Kidney (tissue), 22 donors: ENCODE measurements at places on chromosomes 13 and 19. TPM values are rescaled to one million over a fixed set of nuclear protein-coding genes. Genes with fewer than 3 reads are reported as not detected.

- peak; percentile 70 for DNase-seq
Measured at GRCh38 chr13:99980201-99980823, 1.3 kb upstream of the ZIC2 start.

- DNase-seq, result no peak
Measured at GRCh38 chr13:29619995-29620394, 24.5 kb upstream of the SLC7A1 start.

GRCh38 chr19:2813235-2814160 is 6.2 kb upstream of the ZNF554 start:
- peak; percentile 65 for DNase-seq

DNA sequence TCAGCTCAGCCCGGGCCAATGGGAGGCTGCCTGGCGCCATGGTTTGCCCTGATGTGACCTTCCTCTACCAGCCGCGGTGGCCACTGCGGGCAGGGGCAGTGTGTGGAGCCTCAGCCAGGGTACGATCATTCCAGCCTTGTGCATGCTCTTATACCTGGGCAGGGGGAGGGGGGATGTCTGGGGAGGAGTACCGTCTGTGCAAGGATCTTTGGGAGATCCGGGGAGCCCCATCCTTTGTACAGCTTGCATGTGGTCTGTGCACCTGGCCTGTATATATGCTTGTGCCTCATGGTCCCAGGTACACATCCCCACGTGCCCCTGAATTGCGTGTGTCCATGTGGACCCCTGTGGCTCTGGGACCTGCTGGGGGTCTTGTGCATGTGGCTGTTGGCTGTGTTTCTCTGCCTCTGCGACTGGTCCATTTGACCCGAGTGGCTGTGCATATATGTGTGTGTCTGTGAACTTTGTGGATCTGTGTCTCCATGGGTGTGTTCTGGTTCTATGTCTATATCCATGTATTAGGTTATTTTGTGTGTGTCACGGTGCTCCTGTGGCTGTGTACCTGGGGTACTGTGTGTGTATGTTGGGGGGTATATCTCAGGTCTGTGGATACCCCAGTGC is 12.8 kb upstream of the NANOS3 start:
- no peak for DNase-seq

DNA sequence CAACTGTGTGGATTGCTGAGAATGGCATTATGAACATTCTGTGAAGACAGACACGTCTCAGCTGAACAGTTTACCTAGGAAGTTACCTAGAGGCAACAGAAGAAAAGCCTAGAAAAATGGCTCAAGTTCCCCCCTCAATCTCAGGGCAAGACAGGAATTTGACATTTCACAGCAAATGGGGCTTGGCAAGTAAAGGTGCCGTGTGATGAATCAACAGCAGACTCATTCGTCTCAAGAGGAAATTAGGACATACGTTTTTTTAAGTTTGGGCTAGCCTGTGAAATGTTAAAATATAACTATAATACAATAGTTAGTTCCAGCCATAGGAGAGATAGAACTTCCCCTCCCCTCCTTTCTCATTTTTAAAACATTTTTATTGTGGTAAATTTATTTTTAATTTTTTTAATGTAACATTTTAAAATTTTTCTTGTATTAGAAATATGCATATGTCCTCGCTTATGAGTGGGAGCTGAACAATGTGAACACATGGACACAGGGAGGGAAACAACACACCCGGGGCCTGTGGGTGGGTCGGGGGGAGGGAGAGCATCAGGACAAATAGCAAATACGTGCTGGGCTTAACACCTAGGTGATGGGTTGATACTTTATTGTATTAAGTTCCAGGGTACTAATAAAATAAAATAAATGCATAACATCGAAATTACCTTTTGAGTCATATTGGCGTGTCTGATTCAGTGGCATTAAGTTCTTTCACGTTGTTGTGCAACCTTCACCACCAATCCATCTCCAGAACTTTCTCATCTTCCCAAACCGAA is 116.0 kb downstream of the COL4A2 start:
- DNase-seq, result no peak

DNA sequence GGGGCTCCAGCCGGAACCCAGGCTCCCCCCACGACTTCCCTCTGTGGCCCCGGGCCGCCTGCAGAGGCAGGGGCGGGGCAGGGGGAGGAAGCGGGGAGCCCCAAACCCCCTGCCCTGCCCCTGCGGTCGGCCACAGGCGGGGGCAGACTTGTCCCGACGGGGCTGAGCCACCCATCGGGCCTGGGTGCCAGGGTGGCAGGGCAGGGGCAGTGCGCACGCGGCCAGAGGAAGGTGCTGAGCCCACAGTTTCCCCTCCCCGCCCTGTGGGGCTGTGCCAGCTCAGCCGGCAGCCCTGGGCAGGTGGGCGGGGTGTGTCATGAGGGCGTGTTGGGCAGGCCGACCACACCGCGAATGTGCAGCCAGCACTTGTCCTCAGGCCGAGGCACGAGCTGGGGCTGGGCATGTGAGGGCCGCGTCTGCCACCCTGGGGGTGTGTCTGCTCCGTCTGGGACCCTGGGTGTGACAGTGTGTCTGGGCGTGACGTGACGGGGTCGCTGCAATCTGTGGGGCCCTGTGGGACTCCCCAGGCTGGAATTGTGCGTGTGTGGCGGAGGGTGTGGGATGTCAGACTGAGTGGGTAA is 17.7 kb downstream of the CCDC97 start:
- DNase-seq, result peak; percentile 95

The MYCBP2 gene
- 14.5 TPM for polyA plus RNA-seq

The ZNF136 gene
- 4.6 TPM for polyA plus RNA-seq

The PDX1 gene
- polyA plus RNA-seq, result not detected

The ZNF540 gene
- polyA plus RNA-seq, result 5.4 TPM

The TMEM150B gene
- 5.4 TPM for polyA plus RNA-seq
